Posterior vena cava (tissue), 2 donors: ENCODE measurements at places on chromosomes 1 and 21. TPM values are rescaled to one million over a fixed set of nuclear protein-coding genes. Genes with fewer than 3 reads are reported as not detected.

CELA3B gene
- total RNA-seq = not detected

DNA sequence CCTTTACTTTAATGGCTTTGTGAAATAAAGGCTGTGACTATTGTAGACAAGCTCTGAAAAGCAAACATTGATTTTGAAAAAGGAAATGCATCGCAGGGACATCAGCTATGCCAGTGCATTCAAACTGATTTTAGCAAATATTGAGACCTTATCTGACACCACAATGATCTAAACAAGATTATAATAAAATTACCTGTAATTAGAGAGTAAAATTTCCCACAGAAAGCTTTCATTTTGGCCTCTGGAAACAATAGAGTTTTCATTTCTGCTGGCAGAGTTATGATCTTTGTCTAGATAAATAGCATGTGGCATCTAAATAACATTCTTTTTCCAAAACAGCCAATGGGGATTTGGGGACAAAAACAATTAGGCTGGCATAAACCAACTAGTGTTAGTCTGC, 650.4 kb upstream of the PRMT6 start:
- no peak for DNase-seq

- no peak for DNase-seq
Measured at GRCh38 chr1:2082064-2082463, 31.9 kb downstream of the PRKCZ start.

- peak; percentile 99 for DNase-seq
Measured at GRCh38 chr1:21176586-21177555, at the start of gene EIF4G3. Gene EIF4G3 (minus strand): TSS chr1:21176897. CDS start chr1:21002742, 174,155 bp downstream.

DNA sequence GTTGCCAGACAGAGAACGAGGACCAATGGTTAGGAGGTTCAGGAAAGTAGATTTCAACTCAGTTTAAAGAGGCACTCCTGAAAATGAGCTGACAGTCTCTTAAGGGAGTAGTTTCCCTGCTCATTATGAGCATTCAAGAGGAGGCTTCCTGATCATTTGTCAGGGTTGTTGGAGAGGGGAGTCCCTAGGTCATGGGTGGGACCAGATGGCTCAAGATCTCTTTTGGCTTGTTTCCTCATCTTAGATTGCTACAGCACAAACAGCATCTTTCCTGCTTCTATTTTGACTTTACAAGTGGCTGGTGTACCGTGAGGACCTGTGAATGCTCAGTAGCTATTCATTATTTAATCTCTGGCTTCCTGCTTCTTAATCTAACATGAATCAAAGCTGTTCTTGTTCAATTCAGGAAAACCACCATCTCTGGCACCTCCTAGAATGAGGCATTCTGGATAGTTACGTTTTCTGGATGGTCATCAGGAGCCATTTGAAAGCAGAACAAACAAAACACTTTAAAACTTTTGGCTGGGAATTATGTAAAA, 47.6 kb downstream of the PEX14 start:
- no peak for DNase-seq

GRCh38 chr21:15874615-15875014, 144.8 kb downstream of the USP25 start:
- DNase-seq = no peak
